ENCODE measurements at places on chromosomes 16 and 17. TPM values are rescaled to one million over a fixed set of nuclear protein-coding genes. Genes with fewer than 3 reads are reported as not detected.

MYH11 gene
- total RNA-seq = 0.07 TPM

RUNDC3A gene
- total RNA-seq = 0.09 TPM

SHCBP1 gene
- 18.7 TPM for total RNA-seq

TMC7 gene
- 6.0 TPM for total RNA-seq

OR2C1 gene
- total RNA-seq = not detected

CCL4L2 gene
- not detected for total RNA-seq

ADORA2B gene
- 1.9 TPM for total RNA-seq

TEX2 gene
- total RNA-seq = 10.6 TPM

MYL11 gene
- 0.68 TPM for total RNA-seq

SMIM22 gene
- total RNA-seq = not detected

FGF11 gene
- total RNA-seq = 14.9 TPM

AATK gene
- 0.32 TPM for total RNA-seq

TRIM72 gene
- 0.07 TPM for total RNA-seq

MYH2 gene
- total RNA-seq = 0.37 TPM

ATP2A1 gene
- 8.2 TPM for total RNA-seq

MEIOB gene
- total RNA-seq = 1.9 TPM

FKBP10 gene
- 231 TPM for total RNA-seq

Data from neural progenitor cell (in vitro differentiated cells).